ENCODE measurements at places on chromosomes 4 and X. TPM values are rescaled to one million over a fixed set of nuclear protein-coding genes. Genes with fewer than 3 reads are reported as not detected.

The ASMT gene
- not detected for total RNA-seq

The NELFA gene
- total RNA-seq, result 5.8 TPM

The CT45A5 gene
- not detected for total RNA-seq

GRCh38 chrX:63394872-63395271 is 43.7 kb upstream of the SPIN4 start:
- DNase-seq, result no peak
- H3K4me3 ChIP-seq, result no peak overlapping the region
- no peaks in the 10 kb centered on the region for H3K36me3 ChIP-seq

The MAGEC1 gene
- total RNA-seq, result not detected

DNA sequence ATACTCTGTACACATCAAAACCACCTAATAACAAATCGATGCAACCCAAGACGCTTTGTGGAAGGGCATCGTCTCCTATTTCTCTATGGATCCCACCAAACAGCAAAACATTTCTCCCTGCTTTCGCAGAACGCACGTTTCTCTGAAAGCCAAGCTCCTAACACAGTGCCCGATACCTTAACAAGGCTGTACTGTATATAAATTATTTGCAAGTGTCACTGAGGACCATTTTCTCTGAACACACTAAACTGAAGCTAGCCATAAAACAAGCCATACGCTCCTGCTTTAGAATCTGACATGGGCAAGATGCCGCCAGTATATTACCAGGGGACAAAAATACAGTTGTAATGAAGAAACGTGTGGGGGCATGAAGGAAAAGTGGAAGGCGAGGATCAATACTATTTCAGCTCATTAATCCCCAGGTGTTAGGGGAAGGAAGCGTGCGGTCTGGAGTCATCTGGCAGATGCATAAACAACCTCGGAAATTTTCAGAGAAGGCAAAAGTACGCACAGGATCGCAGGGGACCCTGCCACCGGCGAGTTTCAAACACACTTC is 703 bp downstream of the KCNIP4 start:
- H3K27ac ChIP-seq, result no peak overlapping the region
- H3K4me1 ChIP-seq, result no peaks in the 10 kb centered on the region
- no peaks in the 10 kb centered on the region for H3K36me3 ChIP-seq
- H3K27me3 ChIP-seq, result peaks cover 19% of the 10 kb centered on the region

DNA sequence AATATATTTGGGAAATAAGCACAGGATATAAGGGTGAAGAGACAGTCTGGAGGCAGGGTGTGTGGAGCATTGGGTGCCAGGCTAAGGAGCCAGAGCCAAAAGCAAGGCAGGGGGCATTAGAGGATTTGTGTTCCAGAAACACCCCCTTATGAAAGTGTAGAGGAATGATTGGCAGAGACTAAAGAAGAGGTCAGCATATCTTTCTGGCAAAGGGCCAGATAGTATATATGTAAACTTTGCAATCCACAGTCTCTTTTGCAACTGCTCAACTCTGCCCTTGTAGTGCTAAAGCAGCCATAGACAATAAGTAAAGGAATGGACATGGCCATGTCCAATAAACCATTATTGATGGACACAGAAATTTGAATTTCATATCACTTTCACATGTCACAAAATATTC is 3.6 kb upstream of the SLC9A6 start:
- H3K4me1 ChIP-seq, result peaks cover 2% of the 10 kb centered on the region
- DNase-seq, result no peak
- H3K4me3 ChIP-seq, result no peak overlapping the region
- H3K27me3 ChIP-seq, result no peaks in the 10 kb centered on the region
- no peak overlapping the region for H3K27ac ChIP-seq

DNA sequence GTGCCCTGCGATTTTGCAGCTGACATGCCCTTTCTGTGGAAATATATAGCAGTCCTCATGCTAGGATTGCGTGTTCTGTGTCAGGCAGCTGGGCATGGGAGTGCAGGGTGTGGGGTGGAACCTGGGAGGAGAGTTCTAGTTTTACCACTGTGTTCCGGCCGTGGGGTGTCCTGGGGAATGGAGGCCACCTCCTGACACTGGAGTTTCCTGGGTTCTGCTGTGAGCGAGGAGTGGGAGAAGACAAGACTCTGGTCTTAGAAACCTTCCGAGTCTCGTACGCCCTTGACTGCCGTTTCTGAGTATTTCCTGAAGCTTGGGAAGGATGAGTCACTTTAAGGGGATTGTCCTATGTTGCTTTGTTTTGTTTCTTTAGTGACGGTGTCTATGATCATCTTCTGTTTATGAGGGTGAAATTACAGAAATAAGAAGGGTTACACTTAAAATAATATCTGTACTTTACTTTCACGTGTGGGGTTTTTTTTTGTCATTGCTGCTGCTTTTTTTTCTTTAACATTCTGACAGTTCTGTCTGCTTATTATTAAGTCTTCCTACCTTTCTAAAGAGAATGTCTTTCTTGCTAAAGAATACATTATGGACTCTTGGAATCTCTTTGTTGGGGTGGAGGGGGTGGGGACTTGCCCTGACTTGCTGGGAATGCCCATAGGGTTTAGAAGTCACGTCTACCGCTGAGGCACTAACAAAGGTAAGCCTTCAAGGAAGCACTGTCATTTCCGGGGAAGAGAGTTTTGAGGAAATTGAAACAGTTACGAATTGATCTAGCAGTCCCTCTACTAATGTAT is 19.1 kb downstream of the CD99 start:
- peak; percentile 88 for DNase-seq
- no peaks in the 10 kb centered on the region for H3K27me3 ChIP-seq
- peaks cover 23% of the 10 kb centered on the region for H3K4me1 ChIP-seq
- H3K4me3 ChIP-seq, result no peak overlapping the region

DNA sequence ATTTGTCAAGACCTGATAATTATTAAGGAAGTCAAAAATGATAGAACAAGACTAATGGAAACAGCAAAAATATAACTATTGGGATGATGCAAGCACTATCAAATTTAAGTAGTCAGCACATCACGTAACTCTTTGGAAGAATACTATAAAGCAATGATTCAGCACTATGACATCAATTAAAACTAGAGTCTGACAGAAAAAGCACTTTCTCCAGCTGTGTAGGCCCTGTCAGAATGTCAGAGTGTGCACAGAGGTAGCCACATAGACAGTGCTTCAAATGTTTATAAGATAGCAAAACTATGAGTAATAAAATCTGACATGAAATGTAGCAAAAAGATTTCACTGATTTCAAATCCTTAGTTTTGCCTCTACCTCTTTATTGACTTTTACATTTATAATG is 1226.6 kb upstream of the ADGRL3 start:
- H3K27me3 ChIP-seq, result no peaks in the 10 kb centered on the region
- H3K36me3 ChIP-seq, result no peaks in the 10 kb centered on the region
- no peak overlapping the region for H3K27ac ChIP-seq
- no peak for DNase-seq
- H3K4me3 ChIP-seq, result no peak overlapping the region

GRCh38 chr4:150096625-150097024 is 18.4 kb downstream of the DCLK2 start:
- no peak overlapping the region for H3K27ac ChIP-seq
- H3K36me3 ChIP-seq, result no peaks in the 10 kb centered on the region
- peaks cover 2% of the 10 kb centered on the region for H3K4me1 ChIP-seq

The CT45A1 gene
- total RNA-seq, result not detected

DNA sequence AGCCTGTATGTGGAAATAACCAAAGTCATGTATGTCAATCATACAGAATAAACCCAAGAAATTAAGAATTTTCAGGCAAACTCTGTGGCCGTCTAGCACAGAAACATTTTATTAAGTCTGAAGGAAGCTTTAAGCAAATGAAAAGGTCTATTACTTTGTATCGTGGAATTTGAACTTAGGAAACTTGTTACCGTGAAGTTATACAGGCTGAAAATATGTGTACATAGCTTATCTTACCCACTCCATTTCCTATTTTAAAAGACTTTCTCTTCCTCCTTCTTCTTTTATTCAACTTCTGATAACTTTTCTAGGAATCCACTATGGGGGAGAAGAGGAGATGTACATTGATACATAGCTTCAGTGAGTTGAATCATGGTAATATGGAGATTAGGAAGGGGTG is 108.3 kb downstream of the AGTR2 start:
- H3K27ac ChIP-seq, result no peak overlapping the region
- no peaks in the 10 kb centered on the region for H3K4me1 ChIP-seq
- H3K36me3 ChIP-seq, result no peaks in the 10 kb centered on the region
- DNase-seq, result no peak
- H3K4me3 ChIP-seq, result no peak overlapping the region

DNA sequence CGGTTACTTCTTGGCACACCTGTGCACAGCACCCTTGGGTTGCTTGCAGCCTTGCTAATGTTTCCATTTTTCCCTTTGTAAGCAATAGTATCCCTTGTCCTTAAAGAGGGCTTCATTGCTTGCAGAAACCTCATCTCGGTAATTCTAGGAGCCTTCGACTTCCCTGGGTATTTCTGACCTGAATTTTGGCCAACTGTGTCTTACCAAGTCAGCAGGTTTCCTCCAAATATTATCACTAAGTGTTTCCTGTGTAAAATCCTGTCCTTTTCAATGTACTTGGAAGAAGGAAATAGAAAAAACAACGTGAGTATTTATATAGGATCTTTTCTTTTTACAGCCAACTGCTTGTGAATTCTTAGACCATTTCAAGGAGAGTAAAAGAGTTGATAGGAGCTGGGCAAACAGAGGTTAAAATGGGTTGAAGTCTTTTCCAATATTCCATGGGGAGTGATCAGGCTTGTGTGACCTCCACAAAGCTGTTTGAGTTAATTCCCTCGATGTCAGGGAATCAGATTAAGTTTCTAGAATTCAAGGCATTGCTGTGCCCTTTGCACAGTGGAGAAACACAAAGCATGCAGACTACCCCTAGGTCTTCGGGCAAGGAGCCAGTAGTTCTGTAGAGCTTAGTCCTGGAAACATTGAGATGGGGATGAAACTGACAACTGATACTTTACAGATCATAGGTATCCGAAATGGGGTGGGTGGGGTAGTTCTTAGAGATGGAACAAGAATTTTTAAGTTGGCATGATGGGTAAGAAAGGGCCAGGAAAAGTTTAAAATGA is 209.9 kb downstream of the CPE start:
- DNase-seq, result no peak
- H3K4me3 ChIP-seq, result no peak overlapping the region
- H3K4me1 ChIP-seq, result no peaks in the 10 kb centered on the region
- H3K27me3 ChIP-seq, result no peaks in the 10 kb centered on the region
- H3K36me3 ChIP-seq, result no peaks in the 10 kb centered on the region

DNA sequence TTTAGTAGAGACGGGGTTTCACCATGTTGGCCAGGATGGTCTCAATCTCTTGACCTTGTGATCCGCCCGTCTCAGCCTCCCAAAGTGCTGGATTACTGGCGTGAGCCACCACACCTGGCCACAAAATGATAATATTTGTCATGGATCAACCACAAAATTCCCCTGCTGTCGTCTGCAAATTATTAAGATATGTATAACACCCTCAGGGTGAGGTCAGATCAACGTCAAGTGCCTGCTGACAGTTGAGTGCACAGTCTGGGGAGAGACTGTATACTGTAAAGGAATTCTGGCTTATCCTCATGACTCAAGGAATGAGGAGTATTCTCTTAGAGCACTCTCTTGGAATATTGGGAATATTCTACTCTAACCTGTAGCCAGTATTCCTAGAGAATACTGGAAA is 11.2 kb downstream of the EPGN start:
- no peaks in the 10 kb centered on the region for H3K36me3 ChIP-seq
- no peaks in the 10 kb centered on the region for H3K4me1 ChIP-seq
- no peak overlapping the region for H3K27ac ChIP-seq
- H3K27me3 ChIP-seq, result peaks cover 4% of the 10 kb centered on the region

The MAGEA3 gene
- not detected for total RNA-seq

DNA sequence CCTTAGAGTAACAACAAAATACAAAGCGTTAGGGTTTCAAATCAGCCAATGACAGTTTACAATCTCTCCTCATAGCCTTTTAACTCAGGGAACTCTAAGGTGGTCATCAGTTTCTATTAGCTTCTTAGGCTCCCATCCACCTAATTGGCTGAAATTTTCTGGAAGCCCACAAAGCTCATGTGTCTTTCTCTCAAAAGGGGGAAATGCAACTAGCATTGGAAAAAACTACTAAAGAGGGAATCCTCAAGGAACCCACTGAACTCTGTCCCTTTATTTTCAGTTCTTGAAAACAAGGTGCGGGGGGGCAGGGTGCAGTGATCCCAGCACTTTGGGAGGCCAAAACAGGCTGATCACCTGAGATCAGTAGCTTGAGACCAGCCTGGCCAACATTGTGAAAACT is 56.4 kb downstream of the PDGFC start:
- H3K4me3 ChIP-seq, result no peak overlapping the region
- no peaks in the 10 kb centered on the region for H3K27me3 ChIP-seq
- no peak overlapping the region for H3K27ac ChIP-seq
- H3K4me1 ChIP-seq, result no peaks in the 10 kb centered on the region
- no peaks in the 10 kb centered on the region for H3K36me3 ChIP-seq
- no peak for DNase-seq

GRCh38 chr4:7073526-7074390 is 5.9 kb upstream of the GRPEL1 start:
- H3K36me3 ChIP-seq, result no peaks in the 10 kb centered on the region
- no peak overlapping the region for H3K27ac ChIP-seq
- peak; percentile 42 for DNase-seq
- no peak overlapping the region for H3K4me3 ChIP-seq

DNA sequence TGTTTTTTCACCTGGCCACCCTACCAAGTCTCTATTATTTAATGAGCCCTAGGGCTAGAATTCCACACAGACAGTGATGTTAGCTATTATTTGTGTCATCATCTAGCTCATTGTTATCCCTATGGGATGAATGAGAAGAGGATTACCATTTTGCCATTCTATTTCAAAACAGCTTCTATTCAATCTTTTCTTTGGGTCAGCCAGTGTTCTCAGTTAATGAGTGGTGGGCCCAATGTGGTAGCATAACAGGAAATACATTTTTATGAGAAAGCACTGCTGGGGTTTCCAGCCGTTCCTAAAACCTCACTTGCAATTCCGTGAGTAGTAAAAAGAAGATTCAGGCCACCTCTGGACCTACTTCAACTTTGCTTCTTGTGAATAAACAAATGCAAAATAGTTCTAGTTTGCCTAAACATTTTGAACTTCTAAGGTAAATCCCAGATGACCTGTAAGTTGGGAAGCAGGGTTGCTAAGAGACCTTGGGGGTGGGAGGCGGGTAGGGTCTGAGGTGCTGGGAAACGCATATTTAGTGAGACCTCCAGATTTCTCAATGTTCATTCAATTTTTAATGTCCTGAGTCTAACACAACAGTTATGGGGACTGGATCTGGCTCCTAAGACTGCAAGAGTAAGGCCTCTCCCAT is 24.8 kb upstream of the CYP2U1 start:
- no peak overlapping the region for H3K4me3 ChIP-seq
- DNase-seq, result no peak
- H3K27ac ChIP-seq, result no peak overlapping the region
- H3K27me3 ChIP-seq, result no peaks in the 10 kb centered on the region

GRCh38 chrX:13681595-13681994 is 7.3 kb upstream of the RAB9A start:
- H3K4me1 ChIP-seq, result no peaks in the 10 kb centered on the region
- no peak overlapping the region for H3K27ac ChIP-seq
- DNase-seq, result no peak

GRCh38 chrX:116282751-116283150 is 112.2 kb downstream of the AGTR2 start:
- no peak overlapping the region for H3K27ac ChIP-seq
- H3K36me3 ChIP-seq, result no peaks in the 10 kb centered on the region
- no peaks in the 10 kb centered on the region for H3K4me1 ChIP-seq
- H3K4me3 ChIP-seq, result no peak overlapping the region

GRCh38 chr4:53518807-53519206 is 72.5 kb downstream of the LNX1 start:
- H3K4me1 ChIP-seq, result peaks cover 2% of the 10 kb centered on the region
- H3K4me3 ChIP-seq, result no peak overlapping the region
- no peak for DNase-seq
- no peaks in the 10 kb centered on the region for H3K27me3 ChIP-seq
- H3K27ac ChIP-seq, result no peak overlapping the region

The GPR143 gene
- not detected for total RNA-seq

All from IMR-90 (cell line).